ENCODE measurements at places on chromosomes 5 and 9.
A peak's percentile ranks its signal among the peaks of the same experiment; 100 is the strongest.

- no peak for DNase-seq
Observed at GRCh38 chr5:82863266-82863665, 213.9 kb downstream of the TMEM167A start.

GRCh38 chr5:144086295-144086694 is 84.2 kb downstream of the YIPF5 start:
- no peak for DNase-seq

GRCh38 chr5:140418862-140419520 is 17.4 kb downstream of the ANKHD1 start:
- DNase-seq: no peak

DNA sequence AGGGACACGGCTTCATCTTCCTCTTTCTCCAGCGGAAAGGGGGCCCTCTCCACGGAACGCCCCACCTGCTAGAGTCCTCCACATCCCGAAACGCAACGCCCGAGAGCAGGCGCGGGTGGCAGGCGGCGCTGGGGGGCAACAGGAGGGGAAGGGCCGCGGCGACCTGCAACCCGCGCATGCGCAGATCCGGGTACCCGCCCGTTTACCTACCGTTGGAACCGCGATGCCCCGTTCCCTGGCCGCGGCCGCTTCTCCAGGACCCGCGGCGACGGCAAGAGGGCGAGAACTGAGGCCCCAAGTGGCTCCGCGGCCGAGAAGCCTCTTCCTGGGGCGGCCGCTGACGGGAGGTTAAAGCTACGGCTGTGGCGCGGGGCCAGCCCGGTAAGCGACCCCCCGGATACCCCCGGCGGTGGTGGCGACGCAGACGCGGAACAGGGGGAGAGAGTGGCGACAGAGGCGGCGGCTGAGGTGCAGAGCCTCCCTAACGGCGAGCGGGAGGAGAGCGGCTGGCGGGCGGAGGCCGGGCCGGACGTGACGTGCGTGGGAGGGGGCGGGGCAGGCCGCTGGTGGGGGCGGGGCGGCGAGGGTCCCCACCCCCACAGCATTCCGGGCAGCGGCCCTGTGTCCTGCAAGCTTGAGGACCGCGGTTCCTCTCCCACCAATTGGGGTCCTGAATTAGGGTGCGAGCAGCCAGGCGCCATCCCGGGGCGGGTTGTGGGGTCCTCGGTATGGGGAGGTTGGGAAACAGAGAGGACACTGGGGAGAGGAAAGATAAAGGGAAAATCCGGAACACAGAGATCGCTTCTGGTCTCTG is at the start of gene FAM13B:
Gene FAM13B, minus strand, starts transcription at position 508 of the 814 bp plus-strand sequence. CDS start 13,968 bp downstream, outside the sequence.
- peak; percentile 78 for DNase-seq

- no peak for DNase-seq
Observed at GRCh38 chr9:113179839-113180238, 29.0 kb downstream of the SLC31A2 start.

- DNase-seq: no peak
Observed at GRCh38 chr9:7500521-7500920, 299.1 kb downstream of the DMAC1 start.

DNA sequence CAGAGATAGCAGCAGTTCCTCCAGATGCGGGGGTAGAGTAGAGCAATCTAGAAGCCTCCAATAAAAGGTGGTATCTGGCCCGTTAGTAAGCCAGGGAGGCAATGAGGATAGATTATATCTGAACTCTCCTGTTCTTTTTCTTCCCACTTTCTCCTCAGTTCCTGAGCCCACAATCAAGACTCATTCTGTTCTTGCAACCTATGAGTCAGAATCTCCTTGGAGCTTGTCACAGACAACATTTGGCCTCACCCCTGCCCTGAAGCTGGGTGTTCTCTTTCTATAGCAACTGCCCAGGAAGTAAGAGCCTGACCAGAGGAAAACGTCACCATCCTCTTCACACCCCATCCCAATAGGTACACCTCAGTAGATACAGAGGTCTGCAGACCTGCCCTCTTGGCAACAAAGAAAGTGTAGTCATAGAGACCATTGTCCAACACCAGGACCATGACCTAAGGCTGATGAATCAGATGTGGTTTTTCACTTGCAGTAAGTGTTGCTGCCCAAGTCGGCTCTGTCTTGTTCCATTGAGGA is 76.3 kb upstream of the PCA3 start:
- peak; percentile 79 for DNase-seq

- no peak for DNase-seq
Observed at GRCh38 chr5:147675168-147675567, 107.4 kb downstream of the JAKMIP2 start.

DNA sequence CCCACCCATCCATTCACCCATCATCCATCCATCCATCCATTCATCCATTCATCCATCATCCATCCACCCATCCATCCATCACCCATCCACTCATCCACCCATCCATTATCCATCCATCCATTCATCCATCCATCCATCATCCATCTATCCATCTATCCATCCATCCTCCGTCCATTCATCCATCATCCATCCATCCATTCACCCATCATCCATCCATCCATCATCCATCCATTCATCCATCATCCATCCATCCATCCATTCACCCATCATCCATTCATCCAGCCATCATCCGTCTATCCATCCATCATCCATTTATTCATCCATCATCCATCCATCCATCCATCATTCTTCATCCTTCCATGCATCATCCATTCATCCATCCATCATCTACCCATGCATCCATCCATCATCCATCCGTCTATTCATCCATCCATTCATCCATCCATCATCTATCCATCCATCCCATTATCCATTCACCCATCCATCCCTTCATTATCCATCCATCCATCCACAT is 10.1 kb downstream of the ASS1 start:
- no peak for DNase-seq

GRCh38 chr5:73768-74502 is 18.0 kb upstream of the PLEKHG4B start:
- DNase-seq: no peak

DNA sequence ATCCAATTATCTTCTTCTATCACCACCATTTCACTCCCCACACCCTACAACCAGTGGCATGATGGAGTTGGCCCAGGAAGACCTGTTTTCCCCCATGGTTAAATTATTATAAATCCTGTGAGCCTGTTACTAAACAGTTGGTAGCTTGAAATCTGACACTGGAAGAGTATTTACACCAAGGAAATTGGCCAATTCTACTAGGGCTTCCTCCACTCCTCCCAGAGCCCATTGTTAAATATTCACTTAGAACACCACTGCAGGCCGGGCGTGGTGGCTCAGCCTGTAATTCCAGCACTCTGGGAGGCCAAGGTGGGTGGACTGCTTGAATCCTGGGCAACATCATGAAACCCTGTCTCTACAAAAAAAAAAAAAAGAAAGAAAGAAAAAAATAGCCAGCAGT is 32.4 kb upstream of the CKS2 start:
- DNase-seq: no peak

DNA sequence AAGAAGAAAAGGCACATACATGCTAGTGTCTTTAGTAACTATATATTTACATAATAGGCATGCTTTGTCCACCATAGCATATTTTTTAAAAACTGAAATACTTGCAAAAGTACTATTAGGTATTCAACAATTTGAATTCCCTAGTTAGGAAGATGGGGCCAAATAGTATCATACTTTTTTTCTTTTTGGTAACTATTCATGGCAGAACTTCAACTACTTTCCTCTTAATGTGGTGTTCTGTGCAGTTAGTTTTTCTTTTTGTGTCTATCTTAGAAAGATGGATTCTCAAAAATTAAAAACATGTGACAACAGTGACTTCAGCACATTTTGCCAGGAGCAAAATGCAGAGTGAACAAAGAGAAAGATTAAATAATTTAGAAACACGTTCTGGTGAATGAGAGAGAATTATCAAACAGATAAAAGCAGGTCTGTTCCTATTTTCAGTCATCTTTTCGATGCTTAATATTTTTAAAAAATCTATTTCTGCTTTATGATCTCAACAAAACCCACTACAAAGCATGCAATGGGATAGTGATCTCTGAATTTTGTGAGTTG is 341.1 kb downstream of the ARL15 start:
- DNase-seq: no peak

GRCh38 chr9:8284884-8285283 is 485.3 kb upstream of the DMAC1 start:
- no peak for DNase-seq

DNA sequence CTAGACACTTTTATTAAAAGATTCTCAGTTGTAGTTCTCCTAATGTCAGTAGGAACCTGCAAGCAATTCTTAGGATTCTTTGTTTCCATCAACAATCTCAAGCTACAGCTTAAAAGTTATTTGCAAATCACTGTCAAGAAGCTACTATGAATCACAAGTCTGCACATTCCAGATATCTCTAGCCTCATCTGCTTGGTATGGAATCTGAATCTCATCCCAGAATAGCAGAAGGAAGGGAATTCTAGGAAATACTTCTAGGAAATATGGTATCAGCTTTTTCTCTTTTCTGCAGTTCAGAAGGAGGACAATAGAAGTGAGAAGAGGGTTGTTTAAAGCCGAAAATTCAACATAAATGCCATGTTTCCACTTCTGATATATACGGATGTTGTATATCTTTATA is 792.2 kb upstream of the CDH9 start:
- no peak for DNase-seq

DNA sequence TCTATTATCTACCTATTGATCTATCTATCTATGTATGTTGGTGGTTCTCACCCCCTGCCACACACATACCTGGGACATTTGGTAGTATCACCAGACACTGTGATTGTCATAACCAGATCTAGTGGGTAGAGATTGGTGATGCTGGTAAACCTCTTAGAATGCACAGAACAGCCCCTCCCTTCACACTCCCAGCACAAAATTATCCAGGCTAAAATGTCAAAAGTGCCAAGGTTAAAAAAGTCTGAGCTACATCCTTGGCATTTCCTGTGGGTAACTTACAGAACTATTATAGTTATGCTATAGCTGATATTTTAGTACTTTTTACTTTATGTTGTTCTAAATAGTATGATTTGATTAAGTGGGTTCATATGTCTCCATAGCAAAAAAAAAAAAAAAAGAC is 151.0 kb downstream of the FER start:
- peak; percentile 9 for DNase-seq

DNA sequence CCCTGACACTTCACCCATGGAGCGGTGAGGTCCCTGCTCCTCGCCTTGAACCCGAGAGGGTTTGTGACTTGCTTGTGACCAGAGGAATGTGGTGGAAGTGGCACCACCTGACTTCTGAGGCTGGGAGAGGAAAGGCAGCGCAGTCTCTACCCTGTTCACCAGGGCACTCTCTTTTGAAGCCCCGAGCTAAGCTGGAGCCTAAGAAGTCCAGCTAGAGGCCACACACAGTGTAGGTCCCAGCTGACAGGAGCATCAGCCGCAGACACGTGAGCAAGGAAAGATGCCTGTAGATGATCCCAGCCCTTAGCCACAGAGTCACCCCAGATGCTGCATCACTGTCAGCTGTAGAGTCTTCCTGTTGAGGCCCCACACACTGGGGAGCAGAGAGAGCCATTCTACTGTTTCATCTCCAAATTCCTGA is 1.7 kb upstream of the ANGPTL2 start:
- no peak for DNase-seq

DNA sequence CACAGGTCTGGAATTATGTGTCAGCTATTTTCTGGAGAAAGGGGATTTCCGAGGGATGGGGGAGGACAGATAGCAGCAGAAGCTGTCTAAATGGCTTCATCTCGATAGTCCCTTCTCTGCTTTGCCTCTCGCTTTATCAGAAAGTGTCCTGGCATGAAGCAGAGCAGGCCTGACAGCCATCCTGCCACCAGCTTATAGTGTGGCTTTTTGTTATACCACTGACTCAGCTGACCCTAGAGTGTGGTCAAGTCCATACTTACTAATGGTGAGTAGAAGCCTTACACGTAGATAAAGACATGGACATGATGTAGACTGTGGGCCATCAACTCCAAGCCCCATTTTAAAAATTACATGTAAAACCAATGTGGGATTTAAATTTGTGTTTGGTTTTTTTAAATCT is 50.0 kb downstream of the RCL1 start:
- no peak for DNase-seq

- no peak for DNase-seq
Observed at GRCh38 chr5:34047774-34048572, 5.0 kb upstream of the C1QTNF3 start.

DNA sequence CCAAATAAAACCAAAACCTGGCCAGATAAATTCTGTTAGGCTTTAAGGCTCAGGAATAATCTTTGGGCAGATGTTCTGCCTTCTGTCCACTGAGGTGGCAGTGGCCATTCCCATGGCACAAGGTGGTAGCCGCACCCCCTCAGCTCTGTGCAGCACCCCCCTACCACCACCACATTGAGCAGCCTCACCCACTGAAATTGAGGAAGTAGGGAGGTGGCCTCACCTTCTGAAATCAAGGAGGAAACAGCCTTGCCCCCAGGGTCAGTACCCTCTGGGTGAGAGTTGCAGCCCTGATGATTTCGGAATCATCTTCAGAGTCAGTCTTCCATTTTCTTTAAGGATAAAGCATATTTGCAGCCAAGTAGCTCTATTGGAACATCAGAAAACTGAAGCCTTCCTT is 204.8 kb upstream of the PIK3R1 start:
- DNase-seq: no peak

- no peak for DNase-seq
Observed at GRCh38 chr5:151490627-151491026, 43.2 kb downstream of the SLC36A1 start.

- no peak for DNase-seq
Observed at GRCh38 chr5:84779186-84779585, 394.5 kb upstream of the EDIL3 start.

DNA sequence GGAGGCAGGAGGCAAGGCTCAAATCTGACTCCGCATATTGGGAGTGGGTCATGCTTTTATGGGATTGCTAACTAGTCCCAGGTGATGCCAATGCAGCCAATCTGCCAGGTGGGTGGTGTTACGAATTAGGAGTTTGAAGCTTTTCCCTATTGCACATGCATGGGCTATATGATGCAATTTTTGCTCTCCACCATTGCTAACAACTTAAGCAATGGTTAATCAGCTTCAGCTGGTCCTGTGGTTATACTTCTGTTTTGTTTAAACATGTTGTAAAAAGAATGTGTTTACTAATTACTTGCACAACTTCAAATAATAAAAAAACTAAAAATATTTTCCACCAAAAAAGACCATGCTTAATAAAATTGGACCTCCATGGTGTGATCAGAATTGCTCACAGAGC is 55.7 kb downstream of the SHC3 start:
- no peak for DNase-seq

GRCh38 chr5:92977846-92978540 is 603.0 kb downstream of the NR2F1-AS1 start:
- DNase-seq: no peak

DNA sequence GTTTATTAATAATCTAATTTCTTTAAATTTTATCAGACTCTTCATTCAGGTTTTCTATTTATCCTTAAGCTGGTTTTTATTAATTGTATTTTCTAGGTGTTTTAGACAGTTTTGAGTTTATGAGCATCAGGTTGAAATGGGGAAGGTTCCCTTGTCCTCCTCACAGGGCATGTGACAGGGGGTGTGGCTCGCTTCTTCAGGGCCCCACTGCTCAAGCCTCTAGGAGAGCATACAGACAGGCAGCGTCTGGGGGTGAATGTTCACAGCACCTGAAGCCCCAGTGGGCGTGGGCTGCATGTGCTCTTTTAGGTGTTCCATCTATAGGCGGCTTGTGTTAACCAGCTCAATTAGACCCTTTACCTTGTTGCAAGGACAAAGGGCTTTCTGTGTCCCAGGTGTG is 78.2 kb upstream of the RUFY1 start:
- no peak for DNase-seq
